Posterior vena cava (tissue), 2 donors: ENCODE measurements at places on chromosomes 12 and 14. TPM values are rescaled to one million over a fixed set of nuclear protein-coding genes. Genes with fewer than 3 reads are reported as not detected.

DNA sequence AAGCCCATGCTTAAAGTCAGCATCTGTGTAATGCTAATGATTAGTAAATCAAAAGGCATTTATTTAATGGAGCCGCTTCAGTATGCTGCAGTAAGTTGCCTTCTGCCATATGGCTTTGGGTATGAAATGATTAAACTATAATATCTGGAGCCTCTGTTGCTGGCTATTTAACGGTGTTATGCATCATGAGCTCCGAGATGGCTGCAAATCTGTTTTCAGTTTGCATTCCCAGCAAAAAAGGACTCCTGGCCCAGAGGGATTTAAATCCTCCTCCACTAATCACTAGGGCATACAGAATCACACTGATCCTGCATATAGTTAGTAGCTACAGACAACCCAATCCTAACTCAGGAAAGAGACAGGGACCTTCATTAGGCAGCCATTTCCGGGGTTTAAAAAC is 171.5 kb upstream of the EEA1 start:
- no peak for DNase-seq

GRCh38 chr12:117876436-117876816 is 92.4 kb downstream of the KSR2 start:
- DNase-seq = no peak

DNA sequence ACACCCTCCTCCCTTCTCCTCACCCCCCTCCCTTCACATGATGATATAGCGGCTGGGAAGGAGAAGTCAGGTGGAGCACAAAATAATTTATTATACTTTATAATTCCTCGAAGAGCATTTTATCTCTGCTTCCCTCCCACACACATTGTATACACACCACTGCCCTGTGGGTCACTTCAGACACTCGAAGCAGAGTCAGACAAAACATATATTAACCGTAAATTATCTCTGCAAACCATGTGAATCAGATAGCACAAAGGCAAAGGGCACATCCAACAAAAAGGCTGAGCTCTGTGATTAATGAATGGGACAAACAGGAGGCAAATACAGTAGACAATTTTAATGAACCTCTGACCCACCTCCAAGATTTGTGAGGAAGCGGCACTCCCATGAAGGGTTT is 450.7 kb downstream of the GALC start:
- DNase-seq = no peak

- DNase-seq = no peak
These were observed 108.3 kb downstream of the SMOC1 start for GRCh38 chr14:69987406-69988121.

DNA sequence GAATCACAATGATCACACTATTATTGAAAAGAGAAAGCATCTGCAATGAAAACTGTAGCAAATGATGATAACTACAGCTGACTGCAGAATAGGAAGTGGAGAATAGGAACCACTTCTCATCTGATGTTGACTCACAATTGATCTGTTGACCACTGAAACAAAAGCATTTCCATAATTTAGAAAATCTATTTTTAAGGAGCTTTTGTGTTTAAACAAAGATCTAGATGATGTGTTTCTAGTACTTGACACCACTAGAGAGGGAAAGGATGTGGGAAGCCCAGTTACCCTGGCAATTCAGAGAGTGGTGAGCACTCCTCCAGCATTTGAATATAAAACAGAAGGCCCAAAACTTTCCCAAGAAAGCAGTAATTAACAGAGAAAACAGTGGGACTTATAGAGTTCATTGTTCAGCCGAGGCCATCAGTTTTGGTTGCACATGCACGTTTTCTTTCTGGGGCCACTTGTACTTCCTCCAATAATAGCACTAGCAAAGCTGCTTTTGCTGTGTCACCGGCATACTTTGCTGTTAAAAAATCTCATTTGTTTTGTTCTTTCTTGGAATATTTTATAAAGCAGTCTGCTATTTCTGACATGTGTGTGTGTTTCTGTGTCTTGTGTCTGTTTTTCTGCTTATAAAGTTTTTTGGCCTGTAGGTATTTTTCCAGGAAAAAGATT is 76.1 kb upstream of the HECTD1 start:
- DNase-seq = no peak

Gene BCL11B
- total RNA-seq = 1.5 TPM

DNA sequence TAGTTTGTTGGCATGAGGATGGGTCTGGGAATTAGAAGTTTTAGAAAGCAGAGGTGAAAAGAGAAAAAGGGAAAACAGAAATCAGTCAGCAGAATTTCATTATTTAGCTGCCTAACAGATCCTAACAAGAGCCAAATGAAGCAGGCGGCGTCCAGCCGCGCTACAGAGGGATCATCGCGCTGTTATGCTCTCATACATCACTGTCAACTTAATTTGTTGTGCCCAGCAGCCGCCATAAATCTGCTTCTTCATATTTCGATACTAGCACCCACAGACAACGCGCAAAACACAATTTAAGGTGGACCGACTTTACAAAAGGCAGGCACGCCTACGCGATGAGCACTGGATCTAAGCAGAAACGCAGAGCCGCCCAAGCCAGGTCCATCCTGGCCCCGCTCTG is 66.7 kb downstream of the SETD3 start:
- no peak for DNase-seq

Gene KRT1
- total RNA-seq = not detected

Gene KRT73
- not detected for total RNA-seq

DNA sequence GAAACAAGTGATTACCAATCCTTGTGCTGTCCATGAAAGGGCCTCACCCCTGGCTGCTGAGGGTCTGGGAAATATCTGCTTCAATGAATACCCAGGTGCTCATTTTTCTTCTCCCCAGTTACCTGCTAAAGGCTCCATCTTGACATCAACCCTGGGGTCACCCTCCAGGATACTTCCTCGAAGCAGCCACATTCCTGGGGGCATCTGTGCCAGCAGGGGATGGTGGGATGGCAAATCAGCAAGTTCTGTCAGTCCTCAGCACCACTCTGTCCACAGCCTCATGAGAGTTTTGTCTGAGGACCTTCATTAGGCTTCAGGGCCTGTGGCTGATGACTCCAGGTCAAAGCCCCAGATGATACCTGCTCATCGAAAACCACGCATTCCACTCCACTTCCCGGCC is 124.8 kb downstream of the ZFP36L1 start:
- no peak for DNase-seq

GRCh38 chr12:9843407-9843806 is 16.1 kb downstream of the KLRF1 start:
- DNase-seq = no peak

Gene BDKRB1
- total RNA-seq = 0.56 TPM

Gene SLCO1B3
- not detected for total RNA-seq

DNA sequence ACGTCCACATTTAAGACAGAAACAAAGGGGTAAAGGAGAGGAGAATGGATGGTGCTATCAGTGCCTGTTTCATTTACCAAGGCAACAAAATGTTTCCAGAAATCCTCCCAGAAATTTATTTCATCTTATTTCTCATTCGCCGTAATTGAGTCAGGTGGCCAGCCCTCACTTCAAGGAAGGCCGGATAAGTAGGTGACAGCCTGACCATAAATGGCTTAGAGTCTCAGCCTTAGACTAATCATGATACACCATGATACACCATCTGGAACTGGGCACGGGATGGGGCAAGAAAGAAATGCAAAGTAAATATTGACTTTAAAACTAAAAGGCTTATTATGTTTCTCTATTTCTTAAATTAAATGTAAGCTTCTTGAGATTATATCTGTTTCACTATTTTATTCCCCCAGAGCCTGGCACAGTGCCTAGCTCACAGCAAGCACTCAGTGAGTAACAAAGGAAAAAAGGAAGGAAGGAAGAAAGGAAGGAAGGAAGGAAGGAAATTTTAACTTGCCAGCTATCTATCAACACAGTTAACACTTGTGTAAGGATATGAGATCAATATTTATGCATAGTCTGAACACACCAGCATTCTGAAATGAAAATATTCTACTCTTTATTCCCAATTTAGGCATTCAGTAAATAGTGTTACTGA is 106.1 kb upstream of the FSCB start:
- no peak for DNase-seq

DNA sequence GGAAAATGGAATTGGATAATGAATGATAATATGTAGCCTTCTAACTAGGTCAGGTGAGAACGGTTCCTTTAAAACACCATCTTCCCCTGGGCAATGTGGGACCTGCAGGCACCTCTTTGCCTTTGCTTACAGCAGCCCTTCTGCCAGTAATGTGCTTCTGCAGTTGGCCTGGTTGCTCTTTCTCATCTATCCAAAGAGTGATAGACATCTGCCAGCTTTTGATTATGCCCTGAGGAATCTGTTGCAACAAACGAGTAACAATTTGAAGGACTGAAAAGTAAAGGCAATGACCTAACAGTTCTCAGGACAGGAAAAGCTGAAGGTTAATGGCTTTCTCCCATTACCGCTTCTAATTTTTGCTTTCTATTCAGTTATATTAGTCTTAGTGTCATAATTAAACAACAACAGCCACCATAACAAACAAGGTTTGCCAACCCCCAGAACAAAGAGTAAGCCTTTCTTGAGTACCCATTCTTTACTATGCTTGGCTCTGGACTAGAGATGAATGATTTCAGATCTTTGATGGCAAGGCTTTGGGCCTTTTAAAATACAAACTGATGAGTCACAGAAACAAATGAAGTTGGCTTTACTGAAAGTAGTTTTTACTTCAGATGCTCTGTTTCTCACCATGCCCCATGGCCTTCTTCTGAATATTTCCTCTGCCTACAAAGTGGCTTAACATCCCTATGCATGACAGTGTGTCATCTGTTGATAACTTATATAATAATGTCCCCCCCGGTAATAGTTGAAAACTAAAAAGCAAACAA is 76.1 kb upstream of the KRR1 start:
- DNase-seq = no peak

DNA sequence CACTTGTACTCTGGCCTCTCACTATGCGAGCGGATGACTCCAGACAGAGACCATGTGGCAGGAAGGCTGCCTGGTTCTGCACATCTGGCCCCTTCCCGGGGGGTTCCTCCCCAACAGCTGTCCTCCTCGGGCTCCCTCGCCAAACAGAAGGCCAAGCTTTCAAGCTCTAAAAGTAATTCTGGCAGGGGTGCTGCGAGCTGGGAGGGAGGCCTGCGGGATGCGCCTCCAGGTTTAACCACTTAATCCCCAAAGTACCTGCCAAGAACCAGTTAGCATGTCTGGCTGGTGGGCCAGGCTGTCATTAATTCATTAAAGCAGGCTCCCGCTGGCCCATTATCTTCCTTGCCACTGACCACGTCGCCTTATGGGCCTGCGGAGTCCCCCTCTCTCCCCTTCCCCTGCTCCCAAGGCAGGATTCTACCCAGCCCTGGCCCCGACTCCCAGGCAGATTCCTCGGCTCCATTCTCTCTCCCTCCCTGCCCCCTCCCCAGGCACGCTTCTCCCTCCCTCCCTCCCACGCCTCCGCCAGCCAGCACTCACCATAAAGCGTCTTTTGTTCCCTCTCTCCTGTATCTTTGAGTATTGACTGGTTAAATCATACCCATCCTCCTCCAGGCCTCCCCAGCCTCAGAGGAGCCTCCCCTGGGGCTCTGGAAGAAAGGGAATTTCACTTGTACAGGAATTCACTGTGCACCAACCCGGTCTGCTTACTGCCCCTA is 4.9 kb downstream of the HRK start:
- DNase-seq = peak; percentile 70

DNA sequence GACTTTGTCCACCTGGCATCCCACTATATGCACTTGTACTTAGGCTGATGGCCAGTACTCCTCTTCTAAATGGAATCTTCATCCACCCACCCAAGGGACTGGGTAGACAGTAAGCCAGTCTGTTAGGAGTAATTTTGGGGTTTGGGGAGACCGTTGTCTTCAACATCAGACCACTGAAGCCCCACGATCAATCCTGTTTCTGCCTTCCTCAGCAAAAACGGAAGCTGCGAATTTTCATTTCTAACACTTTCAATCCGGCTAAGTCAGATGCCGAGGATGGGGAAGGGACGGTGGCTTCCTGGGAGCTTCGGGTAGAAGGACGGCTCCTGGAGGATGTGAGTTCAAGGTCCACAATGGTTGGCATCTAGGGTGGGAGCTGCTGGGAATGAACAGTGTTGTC is 2.0 kb downstream of the SMARCD1 start:
- no peak for DNase-seq

DNA sequence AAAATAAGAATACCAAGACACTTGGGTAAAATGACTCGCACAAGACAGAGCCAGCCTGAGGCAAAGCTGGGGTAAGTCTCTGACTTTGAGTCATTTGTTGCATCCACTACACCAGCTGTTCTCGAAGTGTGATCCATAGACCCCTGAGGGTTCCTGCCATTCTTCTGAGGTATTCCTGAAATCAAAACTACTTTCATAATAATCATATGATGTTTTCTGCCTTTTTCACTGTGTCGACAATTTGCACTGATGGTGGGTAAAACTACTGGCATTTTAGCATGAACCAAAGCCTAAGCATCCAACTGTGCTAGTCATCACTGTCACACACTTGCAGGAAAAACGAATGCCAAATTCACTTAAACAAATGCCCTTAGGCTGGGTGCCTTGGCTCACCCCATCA is 135.5 kb upstream of the FUT8 start:
- no peak for DNase-seq

- DNase-seq = no peak
These were observed 31.8 kb upstream of the G2E3 start for GRCh38 chr14:30527196-30527595.

DNA sequence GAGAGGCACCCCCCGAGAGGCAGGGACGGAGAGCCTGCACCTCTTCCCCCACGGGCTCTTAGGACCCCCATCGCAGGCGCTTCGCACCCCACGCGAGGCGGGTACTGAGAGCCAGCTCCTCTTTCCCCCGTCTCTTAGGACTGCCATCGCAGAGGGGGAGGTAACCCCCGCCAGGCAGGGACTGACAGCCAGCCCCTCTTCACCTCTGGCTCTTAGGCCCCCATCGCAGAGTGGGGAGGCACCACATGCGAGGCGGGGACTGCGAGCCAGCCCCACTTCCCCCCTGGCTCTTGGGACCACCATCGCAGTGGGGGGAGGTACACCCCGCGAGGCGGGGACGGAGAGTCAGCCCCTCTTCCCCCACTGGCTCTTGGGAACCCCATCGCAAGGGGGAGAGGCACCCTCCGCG is 46.1 kb downstream of the DDX11 start:
- DNase-seq = peak; percentile 79

DNA sequence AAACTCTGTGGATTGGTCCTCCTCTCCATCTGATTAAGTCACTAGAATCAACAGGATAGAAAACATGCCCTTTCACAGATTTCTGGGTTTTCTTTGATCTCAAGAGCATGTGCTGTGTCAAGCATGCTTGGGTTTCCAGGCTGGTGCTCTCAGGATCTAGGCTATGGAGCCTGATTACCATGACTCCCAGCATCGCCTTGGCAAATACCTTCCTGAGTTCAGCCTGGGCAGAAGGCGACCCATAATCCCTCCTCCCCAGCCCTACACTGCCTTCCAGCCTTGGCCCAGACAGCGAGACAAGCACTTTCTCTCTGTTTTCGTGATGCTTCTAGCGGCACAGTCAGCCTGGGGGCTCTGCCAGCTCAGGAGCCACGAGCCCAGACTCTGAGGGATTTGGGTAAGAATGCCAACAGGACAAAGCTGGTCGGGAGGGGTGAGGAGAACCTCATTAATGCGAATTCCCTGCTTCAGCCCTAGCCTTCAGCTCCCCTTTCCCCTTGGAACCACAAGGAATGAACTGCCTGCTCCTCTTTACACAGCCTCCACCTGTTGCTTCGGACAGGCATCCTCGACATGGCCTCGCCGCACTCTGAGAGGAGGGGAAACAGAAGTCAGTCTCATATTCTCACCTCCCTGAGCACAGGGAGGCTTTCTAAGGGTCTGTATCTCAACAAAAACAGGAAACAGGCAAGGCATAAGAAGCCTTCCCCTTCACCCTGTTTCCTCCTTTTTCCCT is 227.1 kb downstream of the MSRB3 start:
- DNase-seq = no peak
